ENCODE measurements at places on chromosomes 16 and 17.

- DNase-seq: no peak
Measured at GRCh38 chr17:44747566-44747965, 11.2 kb upstream of the ADAM11 start.

DNA sequence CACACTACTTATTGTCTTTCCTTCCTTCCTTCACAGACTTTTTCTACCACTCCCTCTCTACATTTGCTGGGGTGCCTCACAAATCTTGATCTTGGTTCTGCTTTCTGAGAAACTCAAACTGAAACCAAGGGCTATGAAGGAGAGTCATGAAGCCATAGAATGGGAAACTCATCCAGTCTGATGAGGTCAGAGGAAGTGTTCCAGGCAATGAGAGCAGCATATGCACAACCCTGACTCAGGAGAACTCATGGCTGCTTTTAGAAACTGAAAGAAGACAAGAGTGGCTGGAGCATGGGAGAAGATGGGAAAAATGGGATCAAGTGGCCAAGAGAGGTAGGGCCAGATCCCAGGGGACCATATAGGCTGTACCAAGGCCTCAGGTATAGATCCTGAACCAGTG lies 130.0 kb upstream of the TOX3 start:
- DNase-seq: no peak

- no peak for DNase-seq
Measured at GRCh38 chr17:15882058-15882720, 62.7 kb upstream of the ADORA2B start.

- DNase-seq: peak; percentile 65
Measured at GRCh38 chr17:18235743-18236256, 10.4 kb downstream of the LLGL1 start.

DNA sequence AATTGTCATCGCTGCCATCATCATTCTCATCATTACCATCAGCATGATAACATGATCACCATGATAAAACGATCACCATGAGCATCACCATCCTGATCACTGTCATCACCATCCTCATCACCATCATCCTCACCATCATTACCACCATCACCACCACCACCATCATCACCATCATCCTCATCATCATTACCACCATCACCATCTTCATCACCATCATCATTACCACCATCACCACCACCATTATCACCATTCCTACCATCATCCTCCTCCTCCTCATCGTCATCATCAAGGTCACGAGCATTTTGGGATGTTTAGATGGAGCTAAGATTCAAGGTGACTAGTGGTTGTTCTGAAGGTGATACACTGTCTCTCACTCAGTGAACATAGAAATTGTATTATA lies 221.0 kb downstream of the FOXL1 start:
- DNase-seq: no peak

GRCh38 chr17:1203967-1204291 lies 24.1 kb upstream of the ABR start:
- DNase-seq: no peak

GRCh38 chr16:8853150-8853549 lies 15.7 kb downstream of the CARHSP1 start:
- no peak for DNase-seq

DNA sequence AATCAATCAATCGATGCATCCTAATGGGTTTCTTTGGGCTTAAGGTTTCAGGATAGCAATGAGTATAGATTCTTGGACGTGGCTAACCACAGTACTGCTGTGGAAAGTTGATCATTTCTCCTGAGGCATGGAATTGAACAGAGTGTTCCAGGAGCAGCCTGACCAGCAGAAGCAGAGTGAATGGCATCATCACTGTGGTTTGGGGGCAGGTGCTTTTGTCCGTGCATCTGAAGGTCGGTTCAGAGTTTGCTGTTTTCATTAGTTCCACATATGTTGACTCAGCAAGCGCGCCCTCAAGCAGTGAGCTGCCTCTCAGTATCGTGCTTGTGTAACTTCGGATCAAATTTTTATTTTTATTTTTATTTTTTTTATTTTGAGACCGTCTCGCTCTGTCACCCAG lies 24.9 kb downstream of the KIAA0513 start:
- no peak for DNase-seq

- DNase-seq: no peak
Measured at GRCh38 chr17:34067011-34067410, 188.1 kb upstream of the CCL2 start.

- no peak for DNase-seq
Measured at GRCh38 chr17:41910701-41911391, 7.9 kb downstream of the ACLY start.

DNA sequence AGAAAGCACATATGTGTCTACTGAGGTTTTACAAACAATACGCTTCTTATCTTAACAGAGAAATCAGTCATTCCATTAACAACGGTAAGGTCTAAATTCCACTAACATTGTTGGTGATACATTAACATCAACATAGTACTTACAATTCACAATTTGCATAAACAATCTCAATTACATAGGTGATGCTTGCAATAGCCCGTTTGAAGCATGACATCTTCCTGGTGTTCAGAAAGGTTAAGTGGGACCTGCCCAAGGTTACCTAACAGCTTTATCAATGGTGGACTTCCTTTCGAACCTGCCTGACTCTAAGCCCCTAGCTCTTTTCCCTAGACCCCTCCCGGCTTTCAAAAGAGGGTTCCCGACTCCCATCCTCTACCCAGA lies 699 bp downstream of the FAM222B start:
- no peak for DNase-seq

DNA sequence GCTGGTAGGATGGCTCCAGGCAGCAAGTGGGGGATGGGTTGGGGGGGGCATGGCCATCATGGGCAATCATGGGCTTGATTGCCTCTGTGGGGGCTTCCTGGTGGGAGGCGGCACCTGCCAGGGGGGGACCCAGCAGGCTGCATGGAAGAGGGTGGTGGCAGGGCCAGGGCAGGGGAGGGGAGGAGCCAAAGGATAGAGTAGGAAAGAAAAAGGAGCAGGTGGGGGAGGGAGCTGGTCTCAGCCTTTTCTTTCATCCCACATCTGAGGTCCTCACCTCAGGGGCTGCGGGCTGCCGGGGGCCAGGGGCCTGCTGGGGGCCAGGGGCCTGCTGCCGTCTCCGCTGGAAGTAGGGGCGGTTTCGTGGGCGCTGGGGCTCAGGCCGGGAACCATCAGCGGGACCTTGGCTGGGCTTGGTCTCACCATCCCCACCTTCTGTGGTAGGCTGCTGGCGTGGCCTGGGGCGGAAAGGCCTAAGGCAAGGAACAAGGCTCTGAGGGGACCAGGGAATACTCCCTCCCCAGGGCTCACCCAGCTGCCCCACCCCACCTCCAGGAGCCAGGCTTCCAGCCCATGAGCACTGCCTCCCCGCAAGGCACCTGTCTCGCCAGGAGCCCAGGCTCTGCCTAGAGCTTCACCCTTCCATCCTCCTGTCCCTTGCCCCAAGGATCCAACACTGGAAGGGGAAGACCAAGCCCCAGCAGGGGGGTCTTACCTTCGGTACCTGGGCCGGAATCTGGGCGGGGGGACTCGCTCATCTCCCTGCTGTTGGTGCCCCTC lies 5.0 kb downstream of the YBX2 start:
- DNase-seq: no peak

DNA sequence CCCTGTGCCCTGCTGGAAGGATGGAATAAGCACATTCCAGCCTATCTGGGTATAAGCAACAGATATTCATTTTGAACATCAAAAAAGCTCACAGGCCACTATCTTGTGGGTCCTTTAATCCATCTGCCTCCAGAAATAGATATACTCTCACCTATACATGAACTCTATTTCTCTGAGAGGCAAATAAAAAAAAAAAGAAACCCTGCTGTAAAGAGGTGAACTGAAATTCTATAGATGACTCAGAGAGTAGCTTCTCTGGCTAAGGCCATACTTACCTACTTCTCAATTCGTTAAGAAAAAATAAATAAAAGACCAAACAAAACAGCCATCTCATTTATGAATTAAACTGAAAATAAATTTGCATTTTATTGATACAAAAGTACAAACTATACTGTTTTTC lies 86.3 kb downstream of the DYNLRB2 start:
- DNase-seq: no peak

- no peak for DNase-seq
Measured at GRCh38 chr16:14462811-14463210, 167.2 kb downstream of the PARN start.

DNA sequence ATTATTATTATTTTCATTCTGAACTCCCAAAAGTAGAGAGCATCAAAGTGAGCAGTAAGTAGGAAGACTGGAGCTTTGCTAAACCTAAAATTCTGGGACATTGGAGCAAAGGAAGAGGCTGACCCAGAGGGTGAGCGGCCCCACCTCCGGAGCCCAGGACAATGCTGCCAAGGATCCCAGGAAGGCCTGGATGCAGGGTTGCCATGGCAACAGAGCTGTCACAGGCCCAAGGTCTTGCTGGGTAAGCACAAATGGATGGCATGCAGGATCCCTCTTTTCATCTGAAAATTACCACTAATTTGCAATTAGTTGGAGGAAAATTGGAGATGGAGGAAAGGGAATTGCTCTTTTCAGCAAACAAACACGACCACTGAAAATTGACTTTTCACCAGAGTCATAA lies 457.9 kb upstream of the CDH5 start:
- no peak for DNase-seq

DNA sequence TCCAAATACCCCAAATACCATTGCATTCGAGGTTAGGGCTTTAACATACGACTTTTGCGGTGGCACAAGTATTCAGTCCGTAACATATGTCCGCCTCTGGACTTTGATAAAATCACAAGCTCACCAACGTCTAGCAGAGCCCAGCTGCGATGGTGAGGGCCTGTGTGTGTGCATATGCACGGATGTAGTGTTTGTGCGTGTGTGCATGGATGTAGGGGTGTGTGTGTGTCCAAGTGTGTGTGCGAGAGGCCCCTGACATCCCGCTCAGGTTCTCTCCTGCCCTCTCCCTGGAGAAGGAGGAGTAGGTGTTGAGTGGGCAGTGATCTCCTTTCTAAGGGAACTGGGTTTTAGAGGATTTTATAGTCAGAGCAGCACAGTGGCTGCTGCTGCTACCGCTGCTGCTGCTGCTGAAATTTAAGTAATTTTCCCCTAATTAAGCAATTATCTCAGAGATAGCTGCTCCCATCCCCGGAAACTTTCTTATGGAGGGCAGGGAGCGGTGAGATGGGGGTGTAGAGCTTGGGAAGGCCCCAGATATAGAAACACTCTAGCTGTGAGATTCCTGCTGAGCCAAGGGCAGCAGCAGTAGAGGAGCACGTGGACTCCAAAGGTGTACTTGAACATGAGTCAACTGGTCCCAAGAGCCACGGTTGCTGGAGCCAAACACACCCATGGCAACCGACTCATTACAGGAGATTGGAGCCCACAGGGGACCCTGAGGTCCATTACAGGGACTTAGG lies 121.7 kb upstream of the SDK2 start:
- no peak for DNase-seq

DNA sequence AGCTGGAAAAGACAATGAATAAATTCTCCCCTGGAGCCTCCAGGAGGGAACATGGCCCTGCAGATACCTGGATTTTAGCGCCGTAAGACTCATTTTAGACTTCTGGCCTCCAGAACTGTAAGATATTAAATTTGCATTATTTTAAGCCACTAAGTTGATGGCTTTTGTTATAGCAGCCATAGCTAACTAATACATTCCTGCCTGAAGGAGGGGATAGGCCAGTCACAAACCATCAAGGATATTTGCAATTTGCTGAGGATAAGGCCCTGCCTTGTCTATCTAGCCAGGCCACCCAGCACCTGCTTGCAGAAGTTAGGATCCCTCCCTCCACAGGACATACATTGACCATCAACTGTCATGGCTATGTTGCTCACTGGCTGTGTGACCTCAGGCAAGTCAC lies 4.9 kb upstream of the KCNG4 start:
- DNase-seq: no peak

- no peak for DNase-seq
Measured at GRCh38 chr17:29054835-29055234, 11.9 kb downstream of the PIPOX start.

DNA sequence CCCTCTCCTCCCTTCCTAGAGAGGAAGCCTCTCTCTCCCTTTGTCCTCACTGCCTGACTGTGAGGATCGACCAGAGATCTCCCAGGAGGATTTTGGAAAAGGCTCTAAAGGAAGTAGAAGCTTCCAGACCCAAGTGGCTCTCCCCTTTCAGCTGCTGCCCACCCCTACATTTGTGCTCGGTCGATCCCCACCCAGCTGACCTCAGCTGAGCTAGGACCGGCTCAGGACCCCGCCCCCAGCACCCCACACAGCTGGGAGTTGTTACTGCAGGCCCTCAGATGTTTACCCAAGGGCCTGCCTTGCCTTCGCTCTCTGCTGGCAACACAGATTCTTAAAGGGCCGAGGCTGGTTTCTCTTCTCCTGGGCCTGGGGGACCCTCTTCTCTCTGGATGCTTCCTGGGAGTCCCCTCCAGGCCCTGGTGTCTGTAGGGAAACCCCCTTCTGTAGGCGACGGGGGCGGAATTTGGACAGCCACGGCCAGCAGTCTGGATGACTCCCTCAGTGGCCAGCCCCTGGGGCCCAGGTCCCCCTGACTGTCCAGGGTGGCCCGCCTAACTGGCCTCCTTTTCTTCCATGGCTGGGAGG lies 26.9 kb upstream of the TIMP2 start:
- no peak for DNase-seq

GRCh38 chr16:15052747-15053476 lies 3.0 kb downstream of the NTAN1 start:
- DNase-seq: no peak
